ENCODE measurements at places on chromosomes 4 and X. TPM values are rescaled to one million over a fixed set of nuclear protein-coding genes. Genes with fewer than 3 reads are reported as not detected.

CLCN4 gene
- 4.5 TPM for total RNA-seq

MAML3 gene
- 0.90 TPM for total RNA-seq

F11 gene
- total RNA-seq: not detected

TCEAL3 gene
- 13.1 TPM for total RNA-seq

IL1RAPL2 gene
- not detected for total RNA-seq

PAGE1 gene
- total RNA-seq: not detected

WDR17 gene
- total RNA-seq: 0.83 TPM

TMSB15B gene
- total RNA-seq: 7.9 TPM

RNF175 gene
- total RNA-seq: not detected

MUC7 gene
- total RNA-seq: not detected

VCX2 gene
- total RNA-seq: not detected

SUPT20HL2 gene
- not detected for total RNA-seq

WAS gene
- not detected for total RNA-seq

VCX3B gene
- total RNA-seq: not detected

MAGEC3 gene
- not detected for total RNA-seq

LRBA gene
- total RNA-seq: 51.6 TPM

FGFR3 gene
- total RNA-seq: 0.28 TPM

HERC5 gene
- under 0.01 TPM for total RNA-seq

FGF13 gene
- 0.18 TPM for total RNA-seq

TAF7L gene
- 0.28 TPM for total RNA-seq

NMU gene
- total RNA-seq: not detected

PITX2 gene
- total RNA-seq: 3.6 TPM

SPANXN3 gene
- total RNA-seq: not detected

RAB39B gene
- total RNA-seq: 0.56 TPM

IL9R gene
- total RNA-seq: not detected

TDO2 gene
- total RNA-seq: 0.28 TPM

SPANXB1 gene
- total RNA-seq: not detected

TBC1D9 gene
- total RNA-seq: 16.9 TPM

ZFX gene
- total RNA-seq: 99.3 TPM

HERC6 gene
- total RNA-seq: 0.83 TPM

GPRASP1 gene
- total RNA-seq: 1.7 TPM

PPP4R3C gene
- total RNA-seq: not detected

SRD5A3 gene
- total RNA-seq: 6.8 TPM

USP51 gene
- total RNA-seq: 1.1 TPM

CT55 gene
- total RNA-seq: not detected

NEXMIF gene
- under 0.01 TPM for total RNA-seq

USP27X gene
- 6.3 TPM for total RNA-seq

SPIN4 gene
- 3.6 TPM for total RNA-seq

FAM184B gene
- total RNA-seq: 0.18 TPM

ZNF718 gene
- 1.8 TPM for total RNA-seq

RPS6KA6 gene
- total RNA-seq: 6.8 TPM

AFAP1 gene
- 48.2 TPM for total RNA-seq

ARAP2 gene
- total RNA-seq: 1.8 TPM

TMEM164 gene
- 6.3 TPM for total RNA-seq

ADGRG2 gene
- under 0.01 TPM for total RNA-seq

SCFD2 gene
- total RNA-seq: 62.4 TPM

NXF2 gene
- not detected for total RNA-seq

TCEAL7 gene
- total RNA-seq: 16.1 TPM

POLA1 gene
- 15.1 TPM for total RNA-seq

TRO gene
- 25.8 TPM for total RNA-seq

QRFPR gene
- total RNA-seq: not detected

ADAM29 gene
- total RNA-seq: not detected

GRID2 gene
- total RNA-seq: not detected

DAPP1 gene
- total RNA-seq: not detected

SCOC gene
- 12.9 TPM for total RNA-seq

CYTL1 gene
- total RNA-seq: 1.4 TPM

PRICKLE3 gene
- total RNA-seq: 3.1 TPM

CLGN gene
- 0.36 TPM for total RNA-seq
